ENCODE measurements at places on chromosomes 6 and 20. TPM values are rescaled to one million over a fixed set of nuclear protein-coding genes. Genes with fewer than 3 reads are reported as not detected.

GRCh38 chr20:1827974-1828785, 67.0 kb upstream of the SIRPA start:
- H3K27ac ChIP-seq = peak overlapping the region; percentile 72
- H3K4me1 ChIP-seq = peaks cover 5% of the 10 kb centered on the region
- no peak overlapping the region for H3K4me3 ChIP-seq
- H3K27me3 ChIP-seq = no peaks in the 10 kb centered on the region

GRCh38 chr6:95383878-95384277, 193.5 kb upstream of the MANEA start:
- no peaks in the 10 kb centered on the region for H3K27me3 ChIP-seq
- H3K4me3 ChIP-seq = no peak overlapping the region
- H3K4me1 ChIP-seq = no peaks in the 10 kb centered on the region
- H3K36me3 ChIP-seq = no peaks in the 10 kb centered on the region
- no peak for DNase-seq
- H3K27ac ChIP-seq = no peak overlapping the region

GPR63 gene
- total RNA-seq = 0.66 TPM

MAS1 gene
- total RNA-seq = not detected

DNA sequence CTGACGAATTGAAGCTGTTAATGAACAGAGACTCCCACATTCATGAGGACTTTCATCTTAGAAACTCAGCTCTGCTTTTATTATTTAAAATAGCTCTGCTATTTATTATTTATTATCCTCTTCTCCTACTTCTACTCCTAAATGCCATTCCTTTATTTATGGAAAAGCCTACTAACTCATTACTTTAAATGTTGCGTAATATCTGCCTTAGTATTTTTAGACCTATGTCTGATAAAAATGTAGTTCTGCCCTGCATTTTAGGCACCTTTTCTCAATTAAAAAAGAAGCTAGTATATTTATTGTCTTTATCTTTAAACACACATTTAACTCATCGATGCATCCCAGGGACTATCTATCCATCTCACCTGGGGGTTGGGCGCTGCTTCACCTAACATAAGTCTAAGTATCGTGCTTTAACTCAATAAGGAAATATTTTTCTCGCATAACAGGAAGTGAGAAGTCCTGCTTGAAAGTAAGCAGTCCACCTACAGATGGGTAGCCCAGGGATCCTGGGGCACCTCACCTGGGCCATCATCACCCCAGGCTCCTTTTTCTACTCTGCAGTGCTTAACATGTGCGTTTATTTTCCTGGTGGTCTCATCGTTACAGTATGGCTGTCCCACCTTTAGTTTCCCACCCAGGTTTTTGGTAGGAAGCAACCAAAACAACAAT, 31.3 kb upstream of the FAM184A start:
- no peaks in the 10 kb centered on the region for H3K27me3 ChIP-seq
- no peaks in the 10 kb centered on the region for H3K36me3 ChIP-seq
- DNase-seq = no peak
- H3K4me3 ChIP-seq = no peak overlapping the region

- no peaks in the 10 kb centered on the region for H3K36me3 ChIP-seq
- DNase-seq = no peak
- H3K27me3 ChIP-seq = no peaks in the 10 kb centered on the region
- no peak overlapping the region for H3K4me3 ChIP-seq
- peaks cover 28% of the 10 kb centered on the region for H3K4me1 ChIP-seq
Measured at GRCh38 chr20:1204576-1204975, 1.3 kb downstream of the C20orf202 start.

DNA sequence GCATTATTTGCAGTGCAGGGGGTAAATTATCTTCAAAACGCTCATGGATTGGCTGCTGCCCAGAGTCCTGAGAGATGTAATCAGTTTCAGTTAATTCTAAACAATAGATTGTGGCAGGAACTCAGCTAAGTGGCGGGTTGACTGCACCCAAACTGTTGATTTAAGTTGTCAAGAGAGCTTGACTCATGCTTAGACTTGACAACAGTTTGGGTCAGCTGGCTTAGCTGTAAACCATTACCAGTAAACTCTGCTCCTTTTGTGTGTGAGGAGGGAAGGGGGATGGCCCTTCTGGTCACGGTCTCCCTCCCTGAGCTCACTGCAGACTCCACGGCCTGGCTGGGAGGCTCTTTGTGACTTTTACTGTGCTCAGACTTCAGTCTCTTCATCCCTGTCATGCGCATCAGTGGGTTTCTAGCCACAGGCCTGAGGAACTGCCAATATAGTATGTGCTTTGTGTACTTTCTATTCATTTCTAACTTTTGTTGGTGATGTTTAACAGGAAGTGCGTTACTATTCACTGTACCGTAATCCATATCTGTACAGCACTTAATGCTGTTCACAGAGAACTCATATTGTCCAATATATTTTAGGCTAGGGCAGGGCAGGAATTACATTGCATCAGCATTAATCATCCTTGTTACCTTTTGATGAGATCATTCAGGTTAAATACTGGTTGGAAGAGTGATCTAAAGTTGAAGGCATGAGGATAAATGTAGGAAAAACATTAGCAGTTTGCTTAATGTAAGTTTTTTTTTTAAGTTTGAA, 488.3 kb downstream of the CDKAL1 start:
- H3K27ac ChIP-seq = peak overlapping the region; percentile 81
- no peak for DNase-seq
- H3K4me1 ChIP-seq = peaks cover 28% of the 10 kb centered on the region
- no peaks in the 10 kb centered on the region for H3K27me3 ChIP-seq

DNA sequence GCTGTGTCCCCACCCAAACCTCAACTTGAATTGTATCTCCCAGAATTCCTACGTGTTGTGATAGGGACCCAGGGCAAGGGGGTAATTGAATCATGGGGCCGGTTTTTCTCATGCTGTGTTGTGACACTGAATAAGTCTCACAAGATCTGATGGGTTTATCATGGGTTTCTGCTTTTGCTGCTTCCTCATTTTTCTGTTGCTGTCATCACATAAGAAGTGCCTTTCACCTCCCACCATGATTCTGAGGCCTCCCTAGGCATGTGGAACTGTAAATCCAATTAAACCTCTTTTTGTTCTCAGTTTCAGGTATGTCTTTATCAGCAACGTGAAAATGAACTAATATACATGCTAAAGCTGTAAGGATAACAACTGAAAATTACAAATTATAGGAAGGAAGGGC, 88.3 kb downstream of the CDYL start:
- no peak overlapping the region for H3K27ac ChIP-seq
- no peak for DNase-seq
- H3K27me3 ChIP-seq = no peaks in the 10 kb centered on the region
- H3K4me1 ChIP-seq = peaks cover 16% of the 10 kb centered on the region

- H3K27ac ChIP-seq = no peak overlapping the region
- H3K4me1 ChIP-seq = peaks cover 30% of the 10 kb centered on the region
- no peak overlapping the region for H3K4me3 ChIP-seq
- H3K36me3 ChIP-seq = no peaks in the 10 kb centered on the region
- no peaks in the 10 kb centered on the region for H3K27me3 ChIP-seq
Measured at GRCh38 chr6:121430514-121431460, 4.7 kb upstream of the GJA1 start.

- DNase-seq = no peak
- H3K27ac ChIP-seq = peak overlapping the region; percentile 32
- H3K27me3 ChIP-seq = no peaks in the 10 kb centered on the region
- H3K4me3 ChIP-seq = no peak overlapping the region
- H3K36me3 ChIP-seq = peaks cover 70% of the 10 kb centered on the region
Measured at GRCh38 chr6:42260972-42261371, 43.3 kb upstream of the MRPS10 start.

- no peak for DNase-seq
- H3K27ac ChIP-seq = no peak overlapping the region
- H3K27me3 ChIP-seq = no peaks in the 10 kb centered on the region
- no peak overlapping the region for H3K4me3 ChIP-seq
- H3K36me3 ChIP-seq = no peaks in the 10 kb centered on the region
Measured at GRCh38 chr6:2157441-2158127, 87.8 kb downstream of the GMDS start.

PRICKLE4 gene
- 11.4 TPM for total RNA-seq

GRM1 gene
- total RNA-seq = not detected

DNA sequence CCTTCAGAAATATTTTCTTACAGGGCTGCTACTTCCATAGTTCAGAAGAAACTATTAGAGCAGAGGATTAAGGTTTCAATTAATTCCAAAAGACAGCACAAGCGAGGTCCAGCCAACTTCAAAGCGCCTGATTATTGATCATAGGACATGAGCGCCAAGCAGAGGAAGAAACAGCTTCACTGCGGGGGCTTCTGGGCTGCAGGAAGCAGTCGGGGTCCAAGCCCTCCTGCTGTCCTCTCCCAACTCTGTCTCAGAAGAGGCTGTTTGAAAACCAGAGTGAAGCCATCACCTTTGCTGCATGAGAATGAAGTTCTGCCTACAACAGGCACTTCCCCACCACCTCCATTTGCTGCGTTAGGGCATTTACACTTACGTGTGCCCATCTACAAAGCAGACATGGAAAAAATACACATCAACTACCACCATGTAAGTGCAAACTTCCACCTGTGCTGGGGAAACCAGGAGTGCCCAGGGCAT, 23.9 kb downstream of the SUMO4 start:
- no peak for DNase-seq
- H3K27ac ChIP-seq = no peak overlapping the region

- H3K27ac ChIP-seq = no peak overlapping the region
- H3K4me1 ChIP-seq = peaks cover 14% of the 10 kb centered on the region
- no peaks in the 10 kb centered on the region for H3K36me3 ChIP-seq
- peaks cover 15% of the 10 kb centered on the region for H3K27me3 ChIP-seq
- no peak for DNase-seq
- H3K4me3 ChIP-seq = peak overlapping the region; percentile 51
Measured at GRCh38 chr20:59403962-59404314, 103.5 kb downstream of the EDN3 start.

DNA sequence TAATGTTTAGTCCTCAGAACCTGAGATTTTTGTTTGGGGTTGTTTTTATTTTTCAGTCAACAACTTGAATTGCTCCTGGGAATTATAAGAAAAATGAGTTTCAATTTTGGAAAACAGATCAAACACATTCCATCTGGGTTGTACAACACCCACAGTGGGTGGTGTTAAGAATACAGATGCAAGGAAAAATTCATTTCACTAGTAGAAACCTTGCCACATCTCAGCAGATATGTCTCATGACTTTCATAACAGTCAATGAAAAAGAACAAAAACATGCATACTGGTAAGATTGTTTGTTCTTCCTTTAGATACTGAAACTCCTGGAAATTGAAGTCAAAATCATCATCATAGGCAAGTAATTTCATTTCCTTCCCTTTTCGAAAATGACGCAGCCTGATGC, 78.9 kb downstream of the MOXD1 start:
- no peaks in the 10 kb centered on the region for H3K36me3 ChIP-seq
- H3K27ac ChIP-seq = no peak overlapping the region
- no peaks in the 10 kb centered on the region for H3K27me3 ChIP-seq

AVP gene
- total RNA-seq = not detected

NSFL1C gene
- total RNA-seq = 59.3 TPM

TUBB2A gene
- total RNA-seq = 35.9 TPM

GRCh38 chr20:5586720-5587119, 163.5 kb upstream of the SHLD1 start:
- H3K27ac ChIP-seq = no peak overlapping the region
- no peaks in the 10 kb centered on the region for H3K36me3 ChIP-seq
- no peak overlapping the region for H3K4me3 ChIP-seq
- no peaks in the 10 kb centered on the region for H3K4me1 ChIP-seq
- H3K27me3 ChIP-seq = no peaks in the 10 kb centered on the region
- DNase-seq = no peak

VNN1 gene
- 1.1 TPM for total RNA-seq

TRIM26 gene
- 76.3 TPM for total RNA-seq

DNA sequence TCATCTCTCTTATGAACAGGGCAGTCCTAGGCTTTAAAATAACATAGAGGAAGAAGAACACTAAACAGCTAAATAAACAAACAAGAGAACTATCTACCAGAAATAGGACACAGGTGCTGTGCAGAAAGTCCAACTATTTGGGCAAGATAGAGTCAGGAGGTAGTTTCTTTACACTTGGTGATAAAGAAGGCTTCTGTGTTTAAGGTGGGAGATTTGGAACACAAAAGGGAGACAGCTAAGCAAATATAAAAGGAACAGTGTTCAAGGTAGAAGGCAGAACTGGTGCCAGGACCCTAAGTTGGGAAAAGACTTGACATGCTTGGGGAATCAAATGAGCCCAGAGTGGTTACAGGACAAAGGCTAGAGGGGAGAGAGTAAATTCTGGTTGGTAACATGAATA, 110.5 kb downstream of the MANEA start:
- no peak overlapping the region for H3K27ac ChIP-seq
- no peak for DNase-seq
- H3K36me3 ChIP-seq = no peaks in the 10 kb centered on the region
- H3K27me3 ChIP-seq = no peaks in the 10 kb centered on the region
- no peaks in the 10 kb centered on the region for H3K4me1 ChIP-seq

TRIM10 gene
- not detected for total RNA-seq

GRCh38 chr6:127939442-127940066, 38.7 kb upstream of the THEMIS start:
- no peak for DNase-seq
- H3K4me3 ChIP-seq = no peak overlapping the region
- H3K36me3 ChIP-seq = no peaks in the 10 kb centered on the region

- no peaks in the 10 kb centered on the region for H3K27me3 ChIP-seq
- no peaks in the 10 kb centered on the region for H3K4me1 ChIP-seq
- H3K4me3 ChIP-seq = no peak overlapping the region
- no peak for DNase-seq
Measured at GRCh38 chr6:116238083-116238482, 15.8 kb downstream of the TSPYL4 start.

GRCh38 chr20:10067321-10067720, 32.5 kb downstream of the ANKEF1 start:
- no peak for DNase-seq
- H3K36me3 ChIP-seq = no peaks in the 10 kb centered on the region
- H3K27ac ChIP-seq = no peak overlapping the region
- no peaks in the 10 kb centered on the region for H3K27me3 ChIP-seq

DNA sequence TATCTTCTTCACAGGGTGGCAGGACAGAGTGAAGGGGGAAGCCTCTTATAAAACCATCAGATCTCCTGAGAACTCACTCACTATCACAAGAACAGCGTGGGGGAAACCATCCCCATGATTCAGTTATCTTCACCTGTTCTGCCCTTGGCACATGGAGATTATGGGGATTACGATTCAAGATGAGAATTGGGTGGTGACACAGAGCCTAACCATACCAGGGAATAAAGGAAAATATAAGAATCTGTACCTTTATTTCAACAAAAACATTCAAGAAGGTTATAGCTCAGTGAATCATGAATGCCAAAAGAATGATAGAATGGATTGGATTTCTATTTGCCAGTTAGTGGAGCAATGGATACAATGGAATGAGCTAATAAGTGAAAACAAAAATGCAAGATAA, 214.4 kb downstream of the PTPRK start:
- DNase-seq = no peak
- no peak overlapping the region for H3K4me3 ChIP-seq
- H3K27ac ChIP-seq = no peak overlapping the region
- H3K27me3 ChIP-seq = no peaks in the 10 kb centered on the region
- H3K4me1 ChIP-seq = no peaks in the 10 kb centered on the region

CCN5 gene
- 22.5 TPM for total RNA-seq

DNA sequence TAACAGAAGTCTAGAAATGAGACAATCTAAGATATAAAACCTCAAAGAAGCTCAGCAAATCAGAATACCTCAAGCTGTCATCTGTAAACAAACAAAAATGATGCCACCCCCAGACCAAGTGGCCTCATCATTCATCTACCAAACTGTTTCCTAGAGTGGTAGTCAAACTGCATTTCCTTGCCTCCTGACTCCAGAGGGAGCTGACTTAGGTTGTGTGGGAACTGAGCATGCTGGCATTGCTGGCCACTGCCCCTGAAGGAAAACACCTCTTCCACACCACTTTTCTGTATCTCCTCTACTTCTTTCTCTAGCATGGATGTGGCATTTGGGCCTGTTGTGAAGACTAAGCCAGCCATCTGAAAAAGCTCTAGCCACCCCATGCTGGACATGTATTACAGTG, 56.3 kb downstream of the ZHX3 start:
- peak overlapping the region; percentile 25 for H3K27ac ChIP-seq
- peaks cover 16% of the 10 kb centered on the region for H3K4me1 ChIP-seq
- no peak overlapping the region for H3K4me3 ChIP-seq
- H3K36me3 ChIP-seq = no peaks in the 10 kb centered on the region
- DNase-seq = no peak
- no peaks in the 10 kb centered on the region for H3K27me3 ChIP-seq
